Activated CD4-positive, alpha-beta memory T cell treated with anti-CD3 and anti-CD28 coated beads, Interleukin-2, amount 10 ng/mL, durations not matched to agents 7 days and 5 days (primary cell): ENCODE measurements at places on chromosomes 16 and 17.

- DNase-seq = no peak
Observed at GRCh38 chr16:65010125-65010524, 111.7 kb downstream of the CDH11 start.

DNA sequence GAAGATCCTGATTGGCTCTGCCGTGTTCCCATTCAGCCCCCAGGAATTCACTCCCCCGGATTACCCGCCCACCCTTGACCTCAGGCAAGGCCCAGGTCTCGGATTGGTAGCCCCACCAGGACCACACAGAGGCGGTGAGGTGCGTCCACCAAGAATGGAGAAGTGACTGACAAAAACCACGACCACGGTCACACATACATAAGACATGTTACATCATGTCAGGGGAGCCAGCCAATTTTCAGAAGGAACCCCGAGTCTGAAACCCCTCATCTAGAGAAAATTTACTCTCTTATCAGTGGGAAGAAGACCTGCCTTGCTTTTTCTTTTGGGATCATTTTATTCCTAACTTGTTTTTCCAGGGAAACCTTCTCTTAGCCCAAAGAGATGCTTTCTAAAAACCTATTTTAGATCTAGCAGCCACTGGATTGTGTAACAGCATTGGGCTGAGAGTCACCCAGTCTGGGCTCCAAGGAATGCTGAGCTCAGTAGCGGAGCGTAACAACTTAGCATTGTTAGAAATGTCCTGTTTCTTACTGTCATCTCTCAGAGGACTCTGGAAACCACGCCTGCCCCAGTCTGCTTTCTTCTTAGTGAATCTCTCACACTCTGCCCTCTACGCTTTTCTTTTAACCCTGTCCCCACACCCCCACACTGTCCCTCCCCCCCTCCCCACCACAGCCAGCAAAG, 164.1 kb downstream of the CMIP start:
- DNase-seq = no peak

- DNase-seq = no peak
Observed at GRCh38 chr17:46773676-46774075, 44.8 kb downstream of the WNT3 start.

DNA sequence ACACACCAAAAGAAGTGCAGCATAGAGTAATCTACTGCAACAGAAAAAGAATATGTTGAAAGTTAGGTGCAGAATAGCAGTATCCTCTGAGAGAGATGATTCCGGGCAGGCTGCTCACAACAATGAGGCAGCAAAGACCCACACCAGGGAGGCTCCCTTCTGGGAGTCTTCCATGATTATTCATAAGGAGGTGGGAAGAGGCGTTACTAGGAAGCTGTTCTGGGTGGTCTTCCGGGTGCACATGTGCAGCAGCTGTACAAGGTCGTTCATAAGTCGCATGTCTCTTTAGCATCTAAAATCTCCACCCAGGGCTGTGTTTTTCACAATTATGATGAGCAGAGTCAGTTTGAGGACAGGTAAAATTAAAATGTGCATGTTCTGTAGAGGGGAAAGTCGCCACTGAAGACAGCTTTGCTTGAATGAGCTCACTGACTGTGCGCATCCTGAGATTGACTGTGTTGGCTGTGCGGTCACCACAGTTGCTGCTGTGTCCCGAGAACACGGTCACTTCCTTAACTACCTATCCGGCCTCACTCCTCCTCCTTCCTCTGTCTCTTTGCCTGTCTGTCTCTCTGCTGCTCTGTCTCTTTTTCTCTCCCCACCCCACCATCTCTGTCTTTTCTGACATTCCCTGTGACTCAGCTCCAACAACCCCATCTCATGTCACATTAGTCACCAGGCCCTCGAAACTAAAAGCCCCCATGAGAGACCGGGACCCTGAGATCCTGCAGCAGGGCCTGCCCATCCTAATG, 125.5 kb upstream of the HSBP1 start:
- DNase-seq = no peak

DNA sequence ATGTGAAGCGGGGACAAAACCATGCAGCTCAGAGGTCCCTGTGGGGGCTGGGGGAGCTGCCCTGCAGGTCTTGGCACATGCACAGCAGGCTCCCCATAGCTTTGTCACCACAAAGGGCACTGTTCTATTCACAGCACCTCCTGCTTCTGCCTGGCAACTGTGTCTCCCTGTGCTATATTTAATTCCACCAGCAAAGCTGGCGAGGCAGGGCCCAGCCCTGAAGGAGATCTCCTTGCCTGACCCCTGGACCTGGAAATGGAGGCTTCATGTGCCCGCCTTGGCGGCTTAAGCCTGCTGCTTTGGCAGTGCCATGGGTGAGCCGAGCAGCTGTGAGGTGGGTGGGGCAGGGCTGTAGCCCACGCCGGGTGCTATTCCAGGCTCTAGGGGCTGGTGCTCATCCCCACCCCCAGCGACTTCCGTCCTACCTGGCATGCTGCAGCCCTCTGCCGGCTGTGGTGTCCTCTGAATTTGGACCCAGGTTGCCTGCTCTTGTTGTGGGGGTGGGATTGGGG, 6.8 kb downstream of the LDHD start:
- no peak for DNase-seq

DNA sequence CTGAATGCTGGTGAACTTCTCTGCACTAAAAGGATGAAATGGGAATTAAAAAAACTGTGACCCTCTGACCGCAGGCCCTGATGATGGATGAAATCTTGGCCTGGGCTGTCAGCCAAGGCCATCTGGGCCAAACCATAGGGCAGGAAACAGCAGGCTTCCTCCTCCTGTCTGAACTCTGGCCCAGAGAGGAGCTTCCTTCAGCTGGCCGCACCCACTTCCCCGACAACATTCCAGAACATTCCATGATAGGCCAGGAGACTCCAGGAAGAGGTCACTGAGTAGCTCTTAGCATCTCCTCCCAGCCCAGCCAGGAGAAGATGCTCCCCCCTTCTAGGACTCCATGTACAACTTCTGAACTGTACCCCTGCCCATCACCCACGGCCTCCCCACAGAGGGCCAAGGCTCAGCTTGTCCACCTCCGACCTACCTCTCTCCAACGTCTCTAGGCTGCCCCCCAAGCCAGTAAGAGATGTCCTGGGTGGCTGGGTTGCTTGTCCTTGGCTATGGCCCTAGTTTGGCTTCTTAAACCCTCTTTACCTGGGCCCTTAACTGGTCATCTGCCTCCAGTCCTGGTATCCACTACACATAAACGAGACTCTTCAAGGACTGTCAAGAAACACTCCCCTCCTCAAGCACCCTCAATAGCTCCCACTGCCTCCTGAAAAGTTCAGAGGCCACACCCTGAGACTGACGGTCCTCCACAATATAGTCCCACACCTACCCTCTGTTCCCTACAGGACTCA, 1.7 kb downstream of the RPH3AL start:
- DNase-seq = no peak
